ENCODE measurements at places on chromosomes 13 and 19.
A peak's percentile ranks its signal among the peaks of the same experiment; 100 is the strongest.

DNA sequence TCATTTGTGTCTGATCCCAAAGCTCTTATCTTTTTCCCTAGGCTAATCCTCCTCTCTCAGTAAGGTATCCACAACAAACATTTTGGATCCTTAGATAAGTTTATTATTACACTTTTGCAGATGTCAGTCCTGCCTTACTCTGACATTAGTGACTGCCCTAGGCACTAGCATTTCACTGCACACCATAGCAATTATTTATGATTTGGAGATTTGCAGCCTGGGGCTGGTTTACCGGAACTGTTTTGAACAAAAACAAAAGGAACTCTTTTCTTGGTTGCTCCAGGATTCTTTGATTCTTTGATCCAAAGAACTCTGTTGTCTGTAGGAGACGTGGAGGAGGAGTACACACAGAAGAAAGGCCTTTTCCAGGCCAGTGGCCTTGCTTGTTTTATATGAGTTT is 80.4 kb downstream of the EDNRB start:
- H3K36me3 ChIP-seq = no peaks in the 10 kb centered on the region
- no peak overlapping the region for H3K27ac ChIP-seq
- H3K4me1 ChIP-seq = no peaks in the 10 kb centered on the region

DNA sequence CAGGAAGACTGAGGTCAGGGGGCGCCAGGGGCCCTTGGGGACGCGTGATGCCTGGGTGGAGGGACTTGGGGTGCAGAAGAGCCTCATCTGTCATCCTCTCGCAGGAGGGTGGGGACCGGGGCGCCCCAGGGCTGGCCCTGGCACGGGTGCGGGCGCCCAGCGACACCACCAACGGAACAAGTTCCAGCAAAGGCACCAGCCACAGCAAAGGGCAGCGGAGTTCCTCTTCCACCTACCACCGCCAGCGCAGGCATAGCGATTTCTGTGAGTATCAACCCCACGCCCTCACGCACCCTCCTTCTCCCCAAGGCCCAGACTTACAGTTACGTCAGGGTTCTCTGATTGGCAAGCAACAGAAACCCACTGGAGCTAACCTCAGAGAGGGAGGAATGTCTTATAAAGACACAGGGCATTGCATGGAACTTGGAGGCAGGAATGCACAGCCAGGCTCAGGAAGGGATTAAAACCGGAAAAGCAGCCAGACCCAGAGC is 29.4 kb downstream of the MARK4 start:
- H3K36me3 ChIP-seq = peaks cover 60% of the 10 kb centered on the region
- DNase-seq = no peak
- H3K4me3 ChIP-seq = no peak overlapping the region
- no peak overlapping the region for H3K27ac ChIP-seq
- no peaks in the 10 kb centered on the region for H3K4me1 ChIP-seq
- H3K27me3 ChIP-seq = no peaks in the 10 kb centered on the region

GRCh38 chr13:76667551-76667950 is 218.7 kb downstream of the KCTD12 start:
- H3K36me3 ChIP-seq = no peaks in the 10 kb centered on the region
- H3K4me3 ChIP-seq = no peak overlapping the region
- no peak overlapping the region for H3K27ac ChIP-seq
- no peak for DNase-seq
- H3K27me3 ChIP-seq = no peaks in the 10 kb centered on the region
- H3K4me1 ChIP-seq = no peaks in the 10 kb centered on the region

- no peak overlapping the region for H3K27ac ChIP-seq
- DNase-seq = no peak
- no peaks in the 10 kb centered on the region for H3K4me1 ChIP-seq
Observed at GRCh38 chr19:30393729-30394480, 21.7 kb downstream of the ZNF536 start.

DNA sequence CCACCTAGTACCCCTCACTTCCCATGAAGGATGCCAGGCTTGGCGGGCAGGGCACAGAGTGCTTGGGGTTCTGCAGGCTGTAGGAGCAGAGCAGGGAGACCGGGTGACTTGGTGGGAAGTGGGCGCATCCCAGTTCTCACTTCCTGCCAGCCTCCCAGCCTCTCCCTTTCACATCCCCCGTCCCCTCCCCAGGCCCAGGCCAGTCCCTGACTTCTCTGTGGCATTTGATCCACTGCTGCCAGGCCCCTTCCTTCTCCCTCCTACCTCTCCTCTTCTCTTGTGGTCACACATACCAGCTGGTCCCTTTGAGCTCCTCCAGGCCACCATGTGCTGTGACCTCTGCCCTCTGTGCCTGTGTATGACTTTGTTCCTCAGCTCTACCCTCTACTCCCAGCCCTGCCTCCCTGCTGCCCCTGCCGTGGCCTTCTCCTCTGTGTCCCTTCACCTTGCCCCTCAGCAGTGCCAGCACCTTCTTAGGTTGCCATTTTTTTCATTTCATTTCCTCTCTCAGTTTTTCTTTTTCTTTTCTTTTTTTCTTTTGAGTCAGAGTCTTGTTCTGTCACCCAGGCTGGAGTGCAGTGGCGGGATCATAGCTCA is 19.5 kb downstream of the MYO1F start:
- DNase-seq = no peak
- no peaks in the 10 kb centered on the region for H3K4me1 ChIP-seq
- H3K4me3 ChIP-seq = no peak overlapping the region
- no peaks in the 10 kb centered on the region for H3K36me3 ChIP-seq
- no peak overlapping the region for H3K27ac ChIP-seq

DNA sequence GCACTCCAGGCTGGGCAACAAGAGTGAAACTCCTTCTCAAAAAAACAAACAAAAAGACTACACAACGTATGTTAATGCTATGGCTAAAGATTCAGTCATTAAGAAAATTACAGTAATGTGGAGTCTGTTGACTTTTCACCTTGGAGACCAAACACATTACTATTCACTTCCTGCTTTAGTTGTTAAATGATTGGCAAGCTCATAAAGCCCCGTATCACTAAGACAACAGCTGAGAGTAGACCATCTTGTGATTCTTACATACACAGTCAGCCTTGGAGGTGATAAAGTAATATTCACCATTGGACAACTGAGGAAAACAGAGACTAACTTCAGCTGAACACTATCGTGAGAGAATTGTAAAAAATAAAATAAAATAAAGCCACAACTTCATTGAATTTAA is 86.5 kb downstream of the KCTD12 start:
- no peaks in the 10 kb centered on the region for H3K4me1 ChIP-seq
- no peak overlapping the region for H3K27ac ChIP-seq
- no peaks in the 10 kb centered on the region for H3K27me3 ChIP-seq
- no peaks in the 10 kb centered on the region for H3K36me3 ChIP-seq

DNA sequence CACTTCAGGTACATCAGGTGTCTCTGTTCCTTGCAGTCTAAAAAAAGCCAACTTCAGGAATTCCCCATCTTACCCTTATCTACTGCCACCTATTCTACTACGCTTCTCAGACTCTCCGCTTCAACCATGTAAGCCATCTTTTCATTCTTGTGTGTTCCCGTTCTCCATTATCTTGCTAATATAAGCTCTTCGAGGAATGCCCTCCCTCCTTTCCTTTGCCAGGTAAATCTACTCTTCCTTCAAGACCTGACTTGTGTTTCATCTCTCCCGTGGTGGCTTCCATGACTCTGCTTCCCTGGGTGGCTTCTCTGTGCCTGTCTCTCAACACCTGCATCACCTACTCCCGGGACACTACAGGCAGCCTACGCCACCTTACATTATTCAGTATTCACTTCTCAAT is 42.3 kb upstream of the MEDAG start:
- no peaks in the 10 kb centered on the region for H3K27me3 ChIP-seq
- peak overlapping the region; percentile 88 for H3K27ac ChIP-seq
- peaks cover 32% of the 10 kb centered on the region for H3K4me1 ChIP-seq
- no peak for DNase-seq
- no peak overlapping the region for H3K4me3 ChIP-seq

DNA sequence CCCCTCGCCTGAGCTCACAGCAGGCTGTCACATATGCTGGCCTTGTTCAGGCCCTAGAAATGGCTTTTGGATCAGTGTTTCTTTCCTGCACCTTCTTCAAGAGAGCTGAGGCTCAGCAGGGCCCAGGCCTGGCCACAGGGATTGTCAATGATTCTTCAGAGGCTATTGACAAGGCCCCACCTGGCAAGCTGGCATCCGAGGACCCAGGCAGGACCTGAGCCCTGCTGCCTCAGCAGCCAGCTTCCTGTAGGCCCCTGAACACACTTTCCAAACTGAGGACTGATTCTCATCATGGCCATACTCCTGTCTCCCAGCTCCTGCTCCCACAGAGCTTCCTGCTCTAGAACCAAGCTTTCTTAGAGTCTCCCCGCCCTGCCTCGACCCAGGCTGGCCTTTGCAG is 136.8 kb downstream of the UQCRFS1 start:
- H3K27ac ChIP-seq = no peak overlapping the region
- H3K36me3 ChIP-seq = no peaks in the 10 kb centered on the region
- no peak for DNase-seq
- no peak overlapping the region for H3K4me3 ChIP-seq
- H3K4me1 ChIP-seq = no peaks in the 10 kb centered on the region

DNA sequence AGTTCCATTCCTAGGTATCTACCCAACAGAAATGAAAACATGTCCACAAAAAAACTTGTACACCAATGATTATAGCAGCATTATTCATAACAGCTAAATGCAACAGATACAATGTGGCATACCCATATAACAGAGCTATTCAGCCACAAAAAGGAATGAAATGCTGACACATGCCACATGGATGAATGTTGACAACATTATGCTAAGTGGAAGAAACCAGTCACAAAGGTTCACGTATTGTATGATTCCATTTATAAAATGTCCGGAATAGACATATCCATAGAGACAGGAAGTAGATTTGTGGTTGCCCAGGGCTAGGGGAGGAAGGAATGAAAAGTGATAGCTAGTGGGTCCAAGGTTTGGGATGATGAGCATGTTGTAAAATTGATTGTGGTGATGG is 10.8 kb downstream of the CRYL1 start:
- no peaks in the 10 kb centered on the region for H3K27me3 ChIP-seq
- no peak overlapping the region for H3K4me3 ChIP-seq
- no peak for DNase-seq
- H3K27ac ChIP-seq = no peak overlapping the region
- H3K36me3 ChIP-seq = no peaks in the 10 kb centered on the region
- H3K4me1 ChIP-seq = no peaks in the 10 kb centered on the region

DNA sequence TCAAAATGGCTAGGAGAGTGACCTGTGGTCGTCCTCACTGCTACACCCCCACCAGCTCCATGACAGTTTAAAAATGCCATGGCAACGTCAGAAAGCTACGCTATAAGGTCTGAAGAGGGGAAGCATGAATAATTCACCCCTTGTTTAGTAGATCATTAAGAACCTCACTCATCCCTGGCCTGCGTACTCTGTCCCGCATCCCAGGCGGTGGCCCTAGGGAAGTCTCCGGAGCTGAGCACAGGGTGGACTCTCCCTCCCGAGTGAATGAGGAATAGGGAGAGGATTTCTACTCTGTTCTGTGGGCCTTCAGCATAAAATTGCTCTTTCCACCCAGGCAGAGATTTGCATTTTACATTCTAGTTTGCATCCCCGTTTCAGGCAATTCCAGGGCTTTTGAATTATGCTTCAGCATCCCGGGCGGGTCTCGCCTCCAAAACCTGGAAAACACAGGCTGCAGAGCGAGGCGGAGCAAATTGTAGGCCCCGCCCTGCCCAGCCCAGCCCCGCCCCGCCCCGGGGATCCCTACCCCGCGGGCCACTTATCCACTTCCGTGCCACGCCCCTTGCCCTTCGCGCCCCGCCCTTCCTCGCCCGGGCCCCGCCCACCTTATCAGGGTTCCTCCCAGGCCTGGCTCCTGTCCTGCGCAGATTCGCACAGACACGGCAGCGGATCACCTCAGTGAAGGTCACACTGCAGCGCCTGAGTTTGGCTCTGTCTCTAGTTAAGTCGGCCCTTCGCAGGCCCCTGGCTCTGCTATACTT is 7.5 kb upstream of the ZNF525 start:
- no peaks in the 10 kb centered on the region for H3K36me3 ChIP-seq
- no peak for DNase-seq
- H3K27ac ChIP-seq = no peak overlapping the region
- no peaks in the 10 kb centered on the region for H3K27me3 ChIP-seq

Measured in vagina (tissue), 2 donors.